Stimulated activated CD8-positive, alpha-beta memory T cell treated with anti-CD3 and anti-CD28 coated beads, Interleukin-7, amount 100 ng/mL, for 1 hour (primary cell): ENCODE measurements at places on chromosomes 1 and 21.

DNA sequence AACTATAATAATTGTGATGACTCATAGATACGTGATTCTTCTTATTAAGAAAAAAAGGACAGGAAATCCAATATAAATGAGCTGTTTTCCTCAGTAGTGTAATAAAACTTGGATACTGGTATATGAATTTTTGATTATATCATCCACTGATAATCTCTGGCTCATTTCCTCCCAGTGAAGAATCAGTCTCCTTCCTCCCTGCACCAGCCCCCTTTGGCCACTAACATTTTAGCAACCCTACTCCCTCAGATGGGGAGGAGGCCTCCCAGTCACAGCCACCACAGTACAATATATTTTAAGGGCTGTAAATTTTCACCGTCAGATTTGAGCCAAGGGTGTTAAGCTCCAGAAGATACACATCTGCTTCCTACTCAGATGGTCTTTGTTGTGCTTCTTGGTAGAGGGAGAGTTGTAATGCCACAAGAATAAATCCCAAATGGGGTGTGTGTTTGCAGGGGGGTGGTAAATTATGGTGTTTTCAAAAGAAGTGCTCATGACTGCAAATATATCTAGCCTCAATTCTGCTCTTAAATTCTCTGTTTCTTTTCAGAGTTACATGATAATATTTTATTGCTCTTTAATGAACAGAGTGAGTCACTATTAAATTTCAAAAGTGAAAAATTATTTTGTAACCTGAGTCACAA is 153.5 kb downstream of the HLX start:
- DNase-seq: no peak

DNA sequence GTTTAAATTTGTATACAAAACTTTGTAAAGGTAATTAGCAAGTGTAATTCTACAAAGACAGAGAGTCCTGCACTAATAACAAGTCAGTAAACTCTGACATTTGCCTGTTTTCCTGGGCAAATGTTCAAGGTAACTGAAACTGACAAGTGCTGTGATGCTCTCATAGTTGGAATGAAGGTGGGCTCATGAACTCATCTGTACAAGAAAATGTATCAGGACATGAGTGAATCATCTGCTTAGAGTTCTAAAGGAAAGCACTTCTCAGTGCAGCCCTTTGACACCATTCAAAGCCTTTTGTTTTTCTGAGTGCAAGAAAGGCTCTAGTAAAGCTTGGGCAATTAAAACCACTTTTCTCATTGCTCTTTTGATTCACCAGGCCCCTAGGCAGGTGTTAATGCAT is 91.5 kb downstream of the UROD start:
- DNase-seq: no peak

DNA sequence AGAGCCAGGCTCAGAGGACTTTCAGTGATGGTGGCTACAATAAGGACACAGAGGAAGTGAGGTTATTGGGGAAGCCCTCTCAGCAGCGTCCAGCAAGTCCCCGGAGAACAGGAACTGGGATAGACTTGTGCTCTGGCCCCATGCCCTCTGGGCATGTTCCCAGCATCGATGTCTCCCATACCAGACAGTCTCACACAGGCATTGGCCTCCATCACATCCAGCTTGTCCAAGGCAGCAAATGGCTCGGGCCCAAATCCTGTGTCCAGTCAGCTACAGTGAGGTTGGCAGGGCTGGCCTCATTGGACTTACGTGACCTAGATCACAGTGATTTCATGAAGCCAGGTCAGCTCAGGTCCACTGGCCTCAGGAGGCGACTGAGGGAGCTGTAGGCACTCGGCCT is 19.6 kb upstream of the TMEM54 start:
- DNase-seq: no peak

DNA sequence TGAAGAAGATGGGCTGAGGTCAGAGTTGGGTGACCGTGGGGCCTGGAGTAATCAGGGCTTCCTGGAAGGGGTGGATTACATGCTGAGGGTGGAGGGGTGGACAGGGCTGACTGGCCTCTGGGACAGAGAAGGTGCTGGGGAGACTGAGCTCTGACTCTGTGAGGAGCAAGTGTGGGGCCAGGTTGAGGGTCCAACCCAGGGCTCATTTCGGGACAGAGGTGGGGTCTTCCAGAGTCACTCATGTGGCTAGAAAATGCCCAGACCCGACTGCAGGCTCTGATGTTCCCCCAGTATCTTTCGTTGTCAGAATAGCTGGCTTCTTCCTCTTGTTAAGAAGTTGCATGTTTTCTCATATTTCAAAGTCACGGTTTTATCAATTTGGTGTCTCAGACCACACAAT is 311.8 kb downstream of the PTPRU start:
- no peak for DNase-seq

- DNase-seq: no peak
Observed at GRCh38 chr1:199041173-199041914, 402.5 kb downstream of the PTPRC start.

DNA sequence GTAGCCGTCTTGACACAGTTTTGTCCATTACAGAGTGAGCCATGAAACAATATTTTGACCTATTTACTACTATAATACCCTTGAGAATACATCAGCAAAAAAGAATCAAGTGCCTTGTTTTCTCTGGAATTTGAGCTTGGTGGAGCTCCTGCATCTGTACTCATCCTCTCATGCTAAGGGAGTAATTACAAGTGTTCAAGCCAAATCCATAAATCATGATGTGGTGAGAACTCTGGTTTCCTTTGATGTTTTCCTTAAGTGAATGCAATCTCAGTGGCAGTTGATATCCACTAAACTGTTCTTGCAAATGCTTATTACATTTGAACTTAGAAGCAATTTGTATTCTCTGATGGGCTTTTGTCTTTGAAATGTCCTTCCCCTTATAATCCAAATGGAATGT is 824.6 kb upstream of the TMPRSS15 start:
- no peak for DNase-seq

DNA sequence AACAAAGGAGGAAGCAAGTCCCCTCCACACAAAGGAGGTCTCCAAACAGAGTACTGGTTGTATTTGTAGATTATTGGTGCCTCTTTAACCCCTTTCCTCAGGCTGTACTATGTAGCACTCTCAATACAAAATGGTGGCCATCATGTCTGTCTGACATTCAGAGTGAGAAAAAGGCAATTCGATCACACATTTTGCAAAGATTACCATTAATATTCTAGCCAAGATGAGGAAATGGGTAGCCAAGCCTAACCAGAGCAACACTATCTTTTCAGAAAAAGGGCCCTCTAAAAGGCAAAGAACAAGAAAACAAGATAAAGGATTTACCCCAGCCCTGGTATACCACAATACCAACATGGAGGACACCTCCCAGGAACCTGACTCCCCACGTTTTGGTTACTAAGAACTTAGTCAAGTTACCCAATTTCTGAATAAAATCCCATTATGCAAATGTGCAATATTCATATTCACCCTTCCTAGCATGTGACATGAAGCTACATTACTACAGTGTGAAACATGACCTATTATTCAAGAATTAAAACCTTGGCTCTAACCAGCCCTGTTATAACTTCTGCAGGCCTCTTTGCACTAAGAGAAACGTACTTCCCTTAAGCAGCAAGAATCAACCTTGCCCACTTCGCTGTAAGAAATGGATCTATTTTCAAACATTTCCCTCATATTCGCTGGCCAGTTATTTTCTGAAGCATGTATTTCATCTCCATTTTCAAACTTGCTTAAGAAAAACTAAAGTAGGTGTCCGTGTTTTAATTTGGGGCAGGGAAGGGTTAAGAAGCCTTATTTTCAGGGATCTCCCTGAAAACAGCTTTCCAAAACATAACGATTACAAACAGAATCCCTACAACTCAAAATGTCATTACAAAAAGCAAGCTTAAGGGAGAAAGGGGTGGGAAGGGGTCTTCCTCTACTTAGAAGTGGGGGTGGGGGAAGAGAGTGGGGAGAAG is 2.1 kb downstream of the KDM5B start:
- no peak for DNase-seq

DNA sequence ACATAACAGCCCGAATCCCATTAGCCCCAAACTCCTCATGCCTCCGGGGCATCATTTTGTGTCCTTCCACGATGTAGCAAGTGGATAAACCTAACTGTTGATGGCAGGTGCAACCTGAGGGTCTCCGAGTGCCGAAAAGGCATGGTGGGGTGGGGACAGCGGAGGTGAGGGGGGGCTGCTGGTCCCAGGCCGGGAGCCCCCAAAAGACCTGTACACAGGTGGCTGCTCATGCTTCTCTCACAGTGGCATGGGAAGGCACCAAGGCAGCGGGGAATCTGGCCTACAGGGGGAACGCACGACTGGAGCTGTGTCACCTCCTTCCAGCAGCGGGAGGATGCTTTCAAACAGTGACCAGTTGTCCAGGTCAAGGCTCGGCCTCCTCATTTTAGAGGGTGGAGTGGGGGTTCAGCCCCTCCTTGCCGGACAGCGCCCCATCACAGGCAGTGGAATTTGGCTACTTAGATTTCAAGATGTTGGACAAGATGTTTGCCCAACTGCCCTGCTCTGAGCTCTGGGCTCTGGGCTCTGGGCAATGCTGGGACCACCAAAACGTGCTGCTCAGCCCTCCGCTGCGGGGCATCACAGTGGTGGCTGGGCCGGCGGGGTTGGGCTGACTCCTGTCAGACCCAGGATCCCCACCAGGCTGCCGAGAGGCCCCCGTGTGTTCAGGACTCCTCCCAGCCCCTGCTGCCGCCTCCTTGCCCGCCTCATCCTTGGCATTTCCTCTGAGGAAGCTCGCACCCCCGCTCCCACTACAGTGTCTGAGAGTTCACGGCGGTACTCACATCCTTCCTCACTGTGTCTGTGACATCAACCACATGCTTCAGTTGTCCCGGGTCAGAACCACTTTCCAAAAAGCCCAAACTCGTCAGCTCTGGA is 7.6 kb downstream of the DNMT3L start:
- DNase-seq: no peak

GRCh38 chr1:200217703-200218102 is 190.2 kb downstream of the NR5A2 start:
- no peak for DNase-seq

- no peak for DNase-seq
Observed at GRCh38 chr1:19070197-19070651, 113.7 kb upstream of the IFFO2 start.

DNA sequence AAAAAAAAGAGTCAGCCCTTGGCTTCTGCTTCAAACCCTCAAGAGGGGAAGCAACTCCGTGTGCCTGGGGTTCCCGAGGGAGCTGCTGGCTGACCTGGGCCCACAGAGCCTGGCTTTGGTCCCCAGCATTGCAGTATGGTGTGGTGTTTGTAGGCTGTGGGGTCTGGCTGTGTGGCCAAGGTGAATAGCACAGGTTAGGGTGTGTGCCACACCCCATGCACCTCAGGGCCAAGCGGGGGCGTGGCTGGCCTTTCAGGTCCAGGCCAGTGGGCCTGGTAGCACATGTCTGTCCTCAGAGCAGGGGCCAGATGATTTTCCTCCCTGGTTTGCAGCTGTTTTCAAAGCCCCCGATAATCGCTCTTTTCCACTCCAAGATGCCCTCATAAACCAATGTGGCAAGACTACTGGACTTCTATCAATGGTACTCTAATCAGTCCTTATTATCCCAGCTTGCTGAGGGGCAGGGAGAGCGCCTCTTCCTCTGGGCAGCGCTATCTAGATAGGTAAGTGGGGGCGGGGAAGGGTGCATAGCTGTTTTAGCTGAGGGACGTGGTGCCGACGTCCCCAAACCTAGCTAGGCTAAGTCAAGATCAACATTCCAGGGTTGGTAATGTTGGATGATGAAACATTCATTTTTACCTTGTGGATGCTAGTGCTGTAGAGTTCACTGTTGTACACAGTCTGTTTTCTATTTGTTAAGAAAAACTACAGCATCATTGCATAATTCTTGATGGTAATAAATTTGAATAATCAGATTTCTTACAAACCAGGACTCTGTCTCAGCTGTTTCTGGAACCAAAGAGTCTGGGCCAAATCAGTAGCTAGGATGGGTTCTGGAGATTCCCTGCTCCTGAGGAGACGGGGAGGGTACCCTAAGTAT is 26.8 kb upstream of the KDM4A start:
- no peak for DNase-seq

DNA sequence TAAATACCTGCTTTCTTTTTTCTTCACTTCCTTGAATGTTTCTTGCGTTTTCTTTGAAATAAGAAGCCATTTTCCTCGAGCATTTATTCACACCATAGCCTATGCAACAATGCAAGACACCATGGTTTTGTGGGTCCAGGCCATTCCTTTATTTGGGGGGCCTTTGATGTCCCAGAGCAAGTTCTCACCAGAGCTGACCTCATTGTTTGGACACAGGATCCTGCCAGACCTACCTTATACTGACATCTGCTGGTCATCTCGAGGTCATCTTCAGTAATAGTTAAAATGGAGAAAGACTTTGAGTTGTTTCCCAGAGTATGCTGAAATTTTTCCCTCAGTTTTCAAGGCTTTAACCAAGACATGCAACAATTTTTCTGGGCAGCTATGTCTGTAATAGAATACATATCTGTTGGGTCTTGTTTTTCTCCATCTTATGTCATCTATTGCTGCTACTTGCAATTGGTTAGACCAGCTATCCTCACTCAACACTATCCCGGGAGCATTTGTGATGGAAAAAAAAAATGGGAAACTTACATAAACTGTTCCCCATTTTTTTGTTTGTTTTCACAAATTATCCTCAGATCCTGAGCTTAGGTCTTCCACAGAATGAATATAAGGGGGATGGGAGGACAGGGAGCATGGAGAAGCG is 34.0 kb upstream of the BACE2 start:
- no peak for DNase-seq

GRCh38 chr1:240352769-240353168 is 259.2 kb downstream of the GREM2 start:
- no peak for DNase-seq

GRCh38 chr1:238951809-238952208 is 434.6 kb upstream of the CHRM3 start:
- DNase-seq: no peak

DNA sequence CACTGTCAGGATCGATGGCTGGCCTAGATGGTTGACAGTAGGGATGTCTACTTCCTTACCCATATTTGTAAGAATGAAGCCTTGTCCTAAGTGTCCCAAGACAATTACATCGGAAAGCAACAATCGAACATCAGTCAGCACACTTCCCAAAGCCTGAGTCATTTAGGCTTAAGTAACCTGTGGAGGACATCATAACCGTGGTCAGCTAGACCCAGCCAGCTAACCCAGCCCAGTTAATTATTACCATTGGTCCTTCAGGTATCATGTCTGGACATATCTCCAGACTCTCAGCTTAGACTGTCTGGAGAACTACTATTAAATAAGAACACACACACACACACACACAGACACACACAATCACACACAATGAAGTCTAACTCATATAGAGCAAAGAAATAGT is 264.7 kb downstream of the TRABD2B start:
- no peak for DNase-seq

- no peak for DNase-seq
Observed at GRCh38 chr1:199279872-199280645, 641.2 kb downstream of the PTPRC start.

GRCh38 chr1:87403061-87403820 is 74.6 kb downstream of the LMO4 start:
- DNase-seq: no peak

GRCh38 chr1:89910780-89911179 is 84.1 kb upstream of the ZNF326 start:
- DNase-seq: no peak

DNA sequence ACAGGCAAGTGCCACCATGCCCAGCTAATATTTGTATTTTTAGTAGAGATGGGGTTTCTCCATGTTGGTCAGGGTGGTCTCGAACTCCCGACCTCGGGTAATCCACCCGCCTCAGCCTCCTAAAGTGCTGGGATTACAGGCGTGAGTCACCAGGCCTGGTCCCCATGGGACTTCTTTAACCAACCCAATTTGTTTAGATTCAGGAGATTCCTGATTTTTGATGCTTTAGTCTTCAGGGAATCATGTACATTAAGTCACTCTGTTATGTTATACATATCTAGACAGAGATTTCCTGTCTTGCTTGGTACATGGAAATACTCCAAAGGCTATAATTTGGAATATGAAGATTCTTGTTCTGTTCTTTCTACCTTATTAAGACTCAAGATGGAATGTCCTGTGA is 202.4 kb upstream of the L1TD1 start:
- DNase-seq: no peak
